ENCODE measurements at places on chromosomes 16 and 17.

DNA sequence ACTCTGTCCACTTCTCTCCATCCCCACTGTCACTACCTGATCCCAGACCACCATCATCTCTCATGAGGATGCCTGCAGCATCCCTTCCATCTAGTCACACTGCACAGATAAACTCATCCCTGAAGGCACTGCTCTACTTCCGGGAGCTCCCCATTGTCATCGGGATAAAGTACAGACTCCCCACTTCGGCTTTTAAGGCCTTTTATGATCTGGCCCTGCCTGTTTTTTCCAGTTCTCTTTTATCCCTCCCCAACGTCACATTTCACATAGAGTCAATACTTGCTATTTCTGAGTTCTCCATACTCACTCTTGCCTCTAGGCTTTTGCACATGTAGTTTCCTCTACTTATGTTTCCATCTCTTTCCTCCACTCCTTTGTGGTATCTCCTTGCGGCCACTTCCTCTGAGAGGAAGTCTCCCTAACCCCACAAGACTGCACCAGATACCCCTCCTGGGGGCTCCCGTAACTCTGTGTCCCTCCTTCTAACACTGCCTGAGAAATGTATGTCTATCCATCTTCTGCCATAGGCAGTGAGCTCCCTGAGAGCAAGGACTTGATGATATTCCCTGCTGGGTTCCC lies 66.9 kb downstream of the COPRS start:
- no peak for DNase-seq

GRCh38 chr16:57739756-57740422 lies 4.3 kb downstream of the KATNB1 start:
- no peak for DNase-seq

- DNase-seq, result no peak
Observed at GRCh38 chr16:4611337-4612021, 3.2 kb downstream of the UBALD1 start.

- no peak for DNase-seq
Observed at GRCh38 chr17:81003711-81004475, 12.3 kb downstream of the CHMP6 start.

GRCh38 chr16:22217890-22218730 lies 12.0 kb downstream of the EEF2K start:
- DNase-seq, result peak; percentile 30

DNA sequence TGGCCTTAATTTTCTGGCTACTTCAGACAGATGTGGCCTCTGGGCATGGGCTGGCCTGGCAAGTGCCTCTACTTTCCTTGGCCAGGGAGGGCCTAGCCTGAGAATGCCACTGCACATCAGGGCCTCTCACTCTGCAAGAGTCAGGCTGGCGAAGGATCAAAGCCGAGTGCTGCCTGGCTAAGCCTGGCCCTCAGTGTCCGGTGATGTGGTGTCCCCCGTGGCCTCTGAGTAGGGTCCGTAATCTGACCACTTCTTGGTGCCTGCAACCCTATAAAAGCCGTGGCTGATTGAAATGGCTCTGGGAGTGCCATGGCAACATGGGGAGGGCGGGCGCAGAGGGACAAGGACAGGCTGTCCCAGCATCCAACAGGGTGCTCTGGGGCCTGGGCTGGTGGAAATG lies 30.2 kb downstream of the TBX4 start:
- no peak for DNase-seq

DNA sequence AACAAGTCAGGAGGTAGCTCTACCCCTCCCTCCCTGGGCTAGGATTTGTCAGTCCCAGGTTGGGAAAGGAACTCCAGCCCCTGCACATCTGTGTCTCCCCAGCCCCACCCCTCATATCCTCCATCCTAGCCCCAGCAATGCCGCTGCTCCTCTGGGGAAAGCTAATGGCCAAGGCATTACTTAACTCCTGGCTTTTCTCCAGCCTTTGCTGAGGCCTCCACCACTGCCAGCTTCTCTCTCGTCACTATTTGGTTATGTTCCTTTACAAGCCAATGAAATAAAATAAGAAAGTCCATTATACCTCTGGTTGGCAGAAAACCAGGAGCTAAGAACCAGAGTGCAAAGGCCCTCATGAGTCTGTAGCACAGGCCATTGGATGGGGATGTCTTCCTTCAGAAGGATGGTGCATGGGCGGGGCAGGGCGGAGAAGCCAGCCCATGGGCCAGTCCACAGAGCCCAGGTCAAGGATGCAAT lies 171.0 kb downstream of the CCDC182 start:
- DNase-seq, result no peak

DNA sequence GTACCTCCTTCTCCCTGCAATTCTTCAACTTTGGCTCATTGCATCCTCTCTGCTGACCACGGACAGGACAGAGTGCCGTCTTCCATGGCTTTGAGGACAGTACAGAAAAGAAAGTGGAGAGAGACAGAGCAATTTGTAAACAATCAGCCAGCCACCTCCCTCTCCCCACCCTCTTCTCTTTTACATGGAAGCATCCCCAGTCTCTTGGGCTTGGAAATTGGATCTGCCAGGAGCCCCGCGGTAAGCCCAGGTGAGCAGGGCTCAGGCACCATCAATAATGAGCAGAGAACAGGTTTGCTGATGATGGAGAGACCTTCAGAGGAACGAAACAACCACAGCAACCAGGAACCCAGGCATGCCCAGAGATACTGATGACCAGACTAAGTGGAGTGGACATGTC lies 194.9 kb upstream of the TNRC6C start:
- DNase-seq, result no peak

- no peak for DNase-seq
Observed at GRCh38 chr17:17109256-17109655, 67.0 kb downstream of the MPRIP start.

DNA sequence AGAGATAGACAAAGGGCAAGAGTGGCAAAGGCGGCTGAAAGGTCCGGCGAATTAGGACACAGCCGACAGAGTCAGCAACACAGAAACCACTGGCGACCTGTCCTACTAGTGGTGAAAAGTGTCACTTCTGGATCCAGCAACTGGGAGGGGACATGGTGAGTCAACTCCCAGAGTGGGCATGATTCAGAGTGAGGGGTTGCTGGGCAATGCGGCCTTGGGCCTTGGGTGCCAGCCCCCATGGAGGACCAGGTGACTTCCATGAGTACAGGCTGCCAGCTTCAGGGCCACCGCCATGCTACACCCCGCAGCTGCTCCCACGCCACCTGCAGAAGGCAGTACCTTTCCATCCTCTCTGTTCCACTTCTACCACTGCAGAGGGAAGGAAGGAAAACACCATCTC lies 110.6 kb downstream of the ZFHX3 start:
- no peak for DNase-seq

DNA sequence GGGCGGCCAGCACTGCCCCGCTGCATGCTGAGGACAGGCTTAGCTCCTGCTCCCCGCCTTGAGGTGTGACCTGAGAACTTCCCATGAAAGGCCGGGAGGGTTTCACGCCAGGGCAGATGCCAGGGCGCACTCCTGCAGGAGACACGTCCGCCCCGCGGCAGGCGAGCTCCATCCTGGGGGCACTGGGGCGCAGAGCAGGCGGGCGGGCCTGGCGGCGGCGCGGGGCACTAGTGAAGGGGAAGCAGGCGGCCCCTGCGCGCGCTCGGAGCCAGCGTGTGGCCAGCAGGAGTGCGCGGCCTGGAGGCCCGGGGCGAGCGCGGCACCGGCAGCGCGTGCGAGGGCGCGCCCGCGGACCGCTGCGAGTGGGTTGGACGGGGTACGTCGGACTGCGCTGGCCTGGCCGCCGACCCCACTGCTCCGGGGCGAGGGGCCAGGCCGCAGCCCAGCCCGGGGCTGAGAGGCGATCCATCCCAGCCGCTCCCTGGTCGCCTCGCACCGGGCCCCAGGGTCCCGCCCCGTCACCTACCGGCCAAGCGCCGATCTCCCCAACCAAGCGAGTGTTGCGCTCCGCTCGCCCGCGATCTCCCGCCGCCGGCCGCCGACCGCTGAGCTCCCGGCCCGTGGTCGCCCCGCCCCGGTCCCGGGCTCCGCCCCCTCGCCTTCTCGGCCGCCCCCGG lies at the start of gene MAP3K14:
Gene MAP3K14 (minus strand): TSS at position 587 of the 677 bp plus-strand sequence. CDS start 26,275 bp downstream, outside the sequence.
- peak; percentile 72 for DNase-seq

GRCh38 chr17:50234581-50234980 lies 33.1 kb upstream of the COL1A1 start:
- no peak for DNase-seq

DNA sequence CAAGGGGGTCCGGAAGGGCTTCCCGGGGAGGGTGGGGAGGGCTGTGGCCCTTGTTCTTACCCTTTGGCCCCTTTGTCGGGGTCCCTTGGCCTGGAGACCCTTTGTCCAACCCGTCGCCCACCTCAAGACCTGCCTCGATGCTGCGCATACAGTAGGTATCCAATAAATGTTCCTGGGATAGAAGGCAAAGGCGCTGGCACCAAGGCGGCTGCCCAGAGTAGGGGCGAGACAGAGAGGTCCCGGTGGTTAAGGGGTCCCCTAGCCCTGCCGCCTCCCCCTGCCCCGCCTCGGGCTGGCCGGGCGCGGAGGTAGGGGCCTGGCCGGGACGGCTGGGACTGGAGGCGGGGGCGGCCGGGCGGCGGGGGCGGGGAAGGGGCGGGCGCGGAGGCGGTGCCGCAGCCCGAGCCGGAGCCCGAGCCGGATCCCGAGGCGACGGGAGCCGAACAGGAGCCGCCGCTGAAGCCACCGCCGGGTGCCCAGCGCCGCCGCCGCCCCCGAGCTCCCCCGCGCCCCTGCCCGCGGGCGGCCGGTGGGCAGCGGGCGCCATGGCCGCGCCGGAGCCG lies at the start of gene NHERF2:
Gene NHERF2 (plus strand): TSS at position 442 of the 563 bp plus-strand sequence. CDS start 104 bp downstream, at position 546.
- no peak for DNase-seq

GRCh38 chr17:36493956-36494355 lies 7.5 kb downstream of the ZNHIT3 start:
- no peak for DNase-seq

GRCh38 chr16:50821586-50821985 lies 79.7 kb downstream of the CYLD start:
- DNase-seq, result no peak

DNA sequence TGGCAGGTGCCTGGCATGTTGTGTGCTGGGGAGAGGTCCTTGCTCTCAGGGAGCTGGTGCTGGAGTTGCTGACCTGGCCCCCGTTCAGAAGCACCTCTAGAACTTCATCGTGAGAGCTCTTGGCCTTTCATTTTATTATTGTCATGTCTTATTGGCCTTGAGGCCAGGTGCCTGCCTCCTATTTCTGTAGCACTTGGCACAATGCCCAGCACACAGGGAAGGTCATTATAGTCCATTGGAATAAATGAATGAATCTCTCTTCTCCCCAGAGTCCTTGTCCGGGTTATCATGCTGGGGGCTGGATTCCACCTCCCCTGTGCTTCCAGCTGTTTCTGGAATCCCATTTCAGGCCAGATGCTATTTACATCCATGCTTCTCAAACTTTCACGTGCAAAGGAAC lies 169.2 kb downstream of the HAPSTR1 start:
- no peak for DNase-seq

DNA sequence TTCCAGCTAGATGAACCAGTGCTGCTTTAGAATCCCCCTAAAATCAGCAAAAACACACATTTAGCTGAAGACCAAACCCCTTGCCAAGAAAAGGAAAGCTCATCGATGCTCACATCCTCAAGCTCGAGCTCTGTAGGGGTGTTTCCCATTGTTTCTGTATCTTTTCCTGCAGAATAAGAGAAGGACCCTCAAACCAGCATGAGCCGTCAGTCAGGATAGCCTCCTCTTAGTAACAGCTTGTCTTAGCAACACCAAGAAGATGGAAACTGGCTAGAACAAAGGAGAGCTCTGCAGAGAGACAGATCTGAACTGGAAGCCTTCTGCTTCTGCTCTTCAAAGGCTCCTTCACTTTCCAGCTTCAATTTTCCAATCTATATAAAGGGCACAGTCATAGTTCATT lies 32.0 kb downstream of the VAT1L start:
- no peak for DNase-seq

- DNase-seq, result peak; percentile 91
Observed at GRCh38 chr17:35747540-35748017, 5.5 kb downstream of the GAS2L2 start.

- no peak for DNase-seq
Observed at GRCh38 chr16:49851468-49851787, 4.5 kb downstream of the ZNF423 start.

DNA sequence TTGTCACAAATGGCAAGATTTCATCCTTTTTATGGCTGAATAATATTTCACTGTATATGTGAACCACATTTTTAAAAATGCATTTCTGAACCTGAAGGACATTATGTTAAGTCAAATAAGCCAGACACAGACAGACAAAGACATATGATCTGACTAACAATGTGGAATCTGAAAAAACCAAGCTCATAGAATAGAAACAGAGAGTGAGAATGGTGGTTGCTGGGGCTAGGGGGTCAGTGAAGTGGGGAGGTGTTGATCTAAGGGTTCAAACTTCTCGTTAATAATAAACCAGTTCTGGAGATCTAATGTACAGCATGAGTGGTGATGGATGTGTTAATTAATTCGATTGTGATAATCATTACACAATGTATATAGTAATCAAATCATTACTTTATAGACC lies 475.1 kb downstream of the WWOX start:
- no peak for DNase-seq

GRCh38 chr17:62644487-62645173 lies 17.2 kb downstream of the MRC2 start:
- DNase-seq, result no peak

DNA sequence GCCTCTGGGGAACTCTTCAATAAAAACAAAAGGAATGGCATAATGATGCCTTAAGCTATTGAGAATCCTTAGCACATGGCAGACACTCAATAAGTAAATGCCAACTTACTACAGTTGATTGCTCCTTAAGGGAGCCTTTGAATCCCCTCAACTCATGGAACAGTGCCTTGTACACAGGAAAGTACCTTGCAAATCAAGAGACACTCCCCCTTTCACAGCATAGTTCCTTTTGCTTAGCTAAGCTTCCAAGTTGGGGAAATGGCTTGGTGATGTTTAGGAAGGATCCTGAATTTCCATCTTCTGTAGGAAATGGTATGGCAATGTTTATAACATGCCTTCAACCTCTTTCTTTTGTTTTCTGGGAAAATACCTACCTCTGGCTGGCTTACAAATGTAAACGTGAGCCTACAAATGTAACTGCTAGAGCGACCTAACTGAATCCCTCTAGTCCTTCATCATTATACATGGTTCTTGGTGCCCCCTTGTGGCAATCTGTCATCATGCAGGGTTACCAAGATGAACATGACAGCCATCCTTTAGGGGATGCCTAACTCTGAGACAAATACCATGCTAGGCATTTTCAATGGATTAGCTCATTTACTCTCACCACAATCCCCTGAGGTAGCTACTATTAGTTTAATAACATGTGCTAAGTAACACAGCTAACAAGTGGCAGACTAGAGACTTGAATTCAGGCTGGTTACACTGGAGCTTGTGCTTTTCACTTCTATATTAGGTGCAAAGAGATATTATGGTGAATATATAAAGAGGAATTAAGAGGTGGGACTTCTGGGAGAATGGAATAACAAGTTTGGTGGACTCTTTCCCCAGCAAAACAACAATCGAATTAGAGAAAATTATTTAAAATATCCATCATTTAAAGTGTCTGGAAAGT lies 65.0 kb downstream of the MMD start:
- peak; percentile 30 for DNase-seq
